BJ (cell line): ENCODE measurements at places on chromosomes 2 and 18. TPM values are rescaled to one million over a fixed set of nuclear protein-coding genes. Genes with fewer than 3 reads are reported as not detected.

DSEL gene
- 19.9 and 44.5 TPM in 2 replicates for polyA plus RNA-seq

SEPTIN10 gene
- 68.8 and 93.2 TPM in 2 replicates for polyA plus RNA-seq

- DNase-seq, result no peak
These were observed 53.5 kb downstream of the MGAT5 start for GRCh38 chr2:134307334-134307733.

DNA sequence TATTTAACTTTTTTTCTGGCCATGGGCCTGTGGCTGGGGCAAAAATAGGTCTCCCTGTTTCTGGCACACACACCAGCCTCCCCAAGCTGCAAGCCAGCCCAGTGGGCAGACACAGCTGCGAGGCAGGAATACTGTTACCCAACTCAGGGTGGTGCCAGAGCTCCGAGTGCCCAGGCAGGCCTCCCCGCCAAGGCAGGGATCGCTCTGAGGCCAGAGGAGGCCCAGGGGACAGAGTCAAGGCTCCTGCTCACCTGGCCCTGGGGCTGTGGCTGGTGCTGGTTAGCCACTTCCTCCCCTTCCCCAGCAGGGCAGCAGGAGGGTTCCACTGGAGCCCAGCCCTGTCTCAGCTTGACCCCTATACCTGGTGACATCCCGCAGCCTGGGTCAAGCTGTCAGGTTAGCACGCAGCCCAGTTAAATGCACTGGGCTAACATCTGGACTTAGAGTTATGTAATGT, 67.1 kb upstream of the EPAS1 start:
- DNase-seq, result no peak

DNA sequence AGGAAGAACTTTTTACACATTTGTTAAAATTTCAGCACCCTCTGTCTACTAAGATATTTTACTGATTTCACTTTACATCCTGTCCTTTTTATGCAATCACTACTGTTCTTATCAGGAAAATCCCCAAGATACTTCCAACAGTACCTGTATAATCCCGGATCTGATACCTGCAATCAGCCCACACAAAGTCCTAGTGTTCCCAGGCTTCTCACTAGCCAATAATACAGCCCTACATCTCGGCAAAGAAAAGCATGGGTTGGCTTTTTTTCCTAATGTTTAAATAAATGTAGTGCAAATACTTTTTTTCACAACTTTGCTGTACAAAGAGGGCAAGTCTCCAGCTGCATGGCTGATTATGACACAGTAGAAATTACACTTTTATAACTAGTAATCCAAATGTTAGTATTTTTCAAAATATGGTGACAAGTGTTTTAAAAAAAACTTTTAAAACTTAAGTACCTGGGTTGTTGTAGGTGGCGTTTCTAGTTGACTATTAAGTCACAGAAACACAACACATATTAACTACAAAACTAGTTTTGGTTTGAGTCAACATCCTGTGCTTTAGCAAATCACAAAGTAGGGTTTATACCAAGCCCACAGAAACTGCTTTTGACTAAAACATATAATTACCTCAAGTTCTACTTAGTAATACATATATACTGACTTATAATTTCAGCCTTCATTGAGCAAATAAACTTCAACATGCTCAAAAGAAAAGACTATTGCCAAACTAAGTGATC, 19.5 kb downstream of the CNOT11 start:
- DNase-seq, result no peak

RAB6C gene
- not detected in 2 replicates for polyA plus RNA-seq

DNA sequence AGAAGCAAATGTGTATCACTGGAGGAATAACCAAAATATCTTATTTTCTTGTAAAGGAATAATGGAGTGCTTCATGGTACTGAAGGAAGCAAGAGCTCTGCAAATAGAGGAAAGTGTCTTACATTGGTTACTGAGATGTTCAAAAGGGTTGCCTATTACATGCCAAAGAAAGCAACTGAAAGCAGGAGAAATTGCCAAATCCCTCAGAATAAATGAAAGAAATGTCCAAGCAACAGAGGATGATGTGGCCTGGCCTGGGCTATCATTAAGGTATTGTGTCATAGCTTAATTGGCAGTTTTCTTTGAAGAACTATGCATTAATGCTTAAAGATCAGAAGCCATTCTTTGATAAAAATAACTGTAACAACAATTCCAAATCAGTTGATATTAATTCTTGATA, 173.7 kb downstream of the RAB3GAP1 start:
- DNase-seq, result no peak

- no peak for DNase-seq
These were observed 27.9 kb upstream of the SOX11 start for GRCh38 chr2:5664278-5664681.

DNA sequence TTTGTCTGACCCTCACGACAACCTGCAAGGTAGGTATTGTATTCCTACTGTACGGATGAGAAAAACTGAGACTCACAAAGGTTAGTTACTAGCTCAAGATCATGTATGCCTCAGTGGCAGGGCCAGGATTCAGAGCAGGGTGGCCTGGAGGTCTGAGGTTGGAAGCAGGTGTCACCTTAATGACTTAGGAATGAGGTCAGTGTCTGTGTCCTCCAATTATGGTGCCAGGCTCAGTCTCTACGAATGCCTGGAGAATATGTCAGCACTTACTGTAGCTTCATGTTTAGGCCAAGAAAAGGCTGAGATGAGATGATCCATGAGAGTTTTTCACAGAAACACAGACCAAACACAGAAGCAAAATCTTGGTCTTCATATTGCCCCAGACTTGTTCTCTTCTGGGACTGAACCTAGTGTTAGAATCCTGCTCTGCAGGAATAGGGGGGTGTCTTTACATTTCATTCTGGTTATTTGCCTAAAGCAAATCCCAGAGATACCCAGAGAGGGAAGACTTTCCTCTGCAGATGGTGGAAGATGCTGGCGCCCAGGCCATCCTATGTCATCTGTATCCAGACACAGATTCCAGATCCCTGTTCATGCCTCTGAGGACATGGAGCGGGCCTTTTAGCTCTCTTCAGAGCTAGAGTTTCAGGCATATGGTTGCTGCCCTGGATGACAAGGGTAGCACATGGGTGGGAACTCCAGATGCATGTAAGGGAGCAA, 16.3 kb upstream of the RAB10 start:
- DNase-seq, result no peak

GRCh38 chr2:49901202-49902065, 747.1 kb upstream of the FSHR start:
- DNase-seq, result no peak

RBKS gene
- 1.8 and 2.2 TPM in 2 replicates for polyA plus RNA-seq

GRCh38 chr2:68237976-68238580, 14.3 kb downstream of the PPP3R1 start:
- DNase-seq, result no peak

DNA sequence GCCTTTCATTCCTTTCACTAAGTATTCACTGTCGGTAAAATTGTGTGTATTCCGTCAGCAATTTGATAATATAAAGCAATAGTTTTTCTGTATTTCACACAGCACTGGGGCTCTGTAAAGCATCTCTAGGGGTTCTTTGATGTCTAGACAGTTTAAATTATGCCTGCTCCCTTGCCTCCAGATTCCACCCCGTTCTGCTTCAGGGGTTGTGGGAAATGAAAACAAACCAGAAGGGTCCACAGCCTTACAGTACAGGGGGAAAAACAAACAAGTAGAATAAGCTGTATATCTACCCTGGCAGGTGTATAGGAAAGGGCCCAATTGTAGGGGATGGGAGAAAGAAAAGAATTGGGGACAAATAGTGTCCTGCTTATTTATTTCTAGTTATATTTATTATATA, 63.1 kb downstream of the ASXL3 start:
- DNase-seq, result no peak

TANC1 gene
- 19.9 and 22.0 TPM in 2 replicates for polyA plus RNA-seq

GRCh38 chr18:49521216-49521835, 34.3 kb upstream of the C18orf32 start:
- DNase-seq, result no peak

ANO7 gene
- polyA plus RNA-seq, result 0.50 and 0.74 TPM in 2 replicates

- no peak for DNase-seq
These were observed 596.5 kb downstream of the SUCLG1 start for GRCh38 chr2:83862600-83862999.

DNA sequence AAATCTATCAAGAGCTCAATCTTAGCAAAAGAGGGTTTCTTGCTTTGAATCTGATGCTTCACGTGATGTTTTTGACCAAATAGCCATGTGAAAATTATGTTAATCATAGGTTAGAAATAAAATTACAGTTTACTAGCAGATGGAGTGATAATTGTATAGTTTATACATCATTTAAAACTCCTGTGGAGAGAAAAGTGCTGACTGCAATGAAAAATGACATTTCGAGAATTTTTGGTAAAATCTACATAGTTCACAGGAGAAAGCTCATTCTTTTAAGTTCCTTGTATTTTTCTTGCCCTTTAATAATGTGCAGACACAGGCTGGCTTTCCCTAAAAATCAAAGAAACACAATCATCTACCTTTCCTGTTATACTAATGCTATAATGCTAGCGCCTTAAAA, 33.2 kb downstream of the RBKS start:
- DNase-seq, result no peak

GRCh38 chr2:167749660-167750059, 497.7 kb downstream of the STK39 start:
- no peak for DNase-seq

- no peak for DNase-seq
These were observed 65.0 kb downstream of the HNMT start for GRCh38 chr2:138029276-138029675.

GLB1L gene
- polyA plus RNA-seq, result 9.4 and 9.5 TPM in 2 replicates

SLC9A4 gene
- not detected in 2 replicates for polyA plus RNA-seq

RNF181 gene
- polyA plus RNA-seq, result 376 and 394 TPM in 2 replicates

CD207 gene
- not detected in 2 replicates for polyA plus RNA-seq

DNA sequence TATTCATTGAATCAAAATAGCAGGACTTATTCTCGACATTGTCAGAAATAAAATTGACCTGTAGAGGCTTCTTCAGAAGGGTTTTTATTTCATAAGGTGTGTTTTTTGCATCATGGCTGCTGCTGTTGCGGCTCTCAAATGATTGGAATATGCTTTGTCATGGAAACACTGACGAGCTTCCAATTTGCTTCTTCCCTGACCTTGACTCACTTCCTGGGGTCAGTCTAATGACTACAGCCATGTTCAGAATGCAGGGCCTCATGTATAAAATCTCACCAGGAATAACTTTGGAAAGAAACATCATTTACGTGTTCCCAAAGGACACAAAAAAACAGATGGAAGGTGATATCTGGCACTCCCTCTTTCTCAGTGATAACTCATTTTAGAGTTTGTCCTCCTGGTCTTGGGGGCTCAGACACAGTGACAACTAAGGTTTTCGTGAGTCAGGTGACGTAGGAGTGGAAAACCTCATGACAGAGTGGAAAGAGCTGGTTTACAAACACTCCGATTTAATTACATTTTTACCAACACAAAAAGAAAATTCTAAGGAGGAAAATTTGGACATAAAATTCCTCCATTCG, 467.0 kb upstream of the RAB12 start:
- DNase-seq, result no peak

ATG9A gene
- polyA plus RNA-seq, result 105 and 132 TPM in 2 replicates

- DNase-seq, result no peak
These were observed 115.1 kb downstream of the ALPK2 start for GRCh38 chr18:58513615-58514335.

GRCh38 chr18:7980656-7981055, 413.5 kb downstream of the PTPRM start:
- no peak for DNase-seq

DSC2 gene
- polyA plus RNA-seq, result not detected in 2 replicates

ELOA2 gene
- not detected in 2 replicates for polyA plus RNA-seq

GRCh38 chr2:96664366-96664925, 21.9 kb downstream of the FER1L5 start:
- no peak for DNase-seq

- DNase-seq, result no peak
These were observed 443.6 kb downstream of the NBAS start for GRCh38 chr2:15117409-15118050.
